Smooth muscle cell of bladder (primary cell): ENCODE measurements at places on chromosomes 2 and 18. TPM values are rescaled to one million over a fixed set of nuclear protein-coding genes. Genes with fewer than 3 reads are reported as not detected.

The ERLEC1 gene
- total RNA-seq = 131 and 193 TPM in 2 replicates

The ERICH2 gene
- total RNA-seq = 1.2 and 1.3 TPM in 2 replicates

The INPP5D gene
- 0.43 and 0.46 TPM in 2 replicates for total RNA-seq

The IL1B gene
- total RNA-seq = 26.3 and 54.3 TPM in 2 replicates

The RAX gene
- total RNA-seq = not detected in 2 replicates

The NCKAP5 gene
- total RNA-seq = 1.2 and 4.3 TPM in 2 replicates

The ANKRD30B gene
- under 0.01 and 0.09 TPM in 2 replicates for total RNA-seq

The LAPTM4A gene
- 214 and 217 TPM in 2 replicates for total RNA-seq

The CRYGD gene
- total RNA-seq = not detected in 2 replicates

The GRHL1 gene
- 0.37 and 0.57 TPM in 2 replicates for total RNA-seq

The AGFG1 gene
- total RNA-seq = 56.0 and 68.4 TPM in 2 replicates
